Inflammatory macrophage treated with lipopolysaccharide for 4 hours (primary cell): ENCODE measurements at places on chromosomes 13 and 19.

GRCh38 chr13:73759434-73759833 is 374.8 kb downstream of the KLF12 start:
- DNase-seq = no peak

GRCh38 chr13:103324641-103325040 is 258.4 kb upstream of the SLC10A2 start:
- no peak for DNase-seq

GRCh38 chr13:24194447-24194846 is 33.9 kb downstream of the SPATA13 start:
- DNase-seq = no peak

- DNase-seq = no peak
Observed at GRCh38 chr19:30425885-30426838, 54.0 kb downstream of the ZNF536 start.

- no peak for DNase-seq
Observed at GRCh38 chr19:28313633-28314032, 899.3 kb downstream of the UQCRFS1 start.

DNA sequence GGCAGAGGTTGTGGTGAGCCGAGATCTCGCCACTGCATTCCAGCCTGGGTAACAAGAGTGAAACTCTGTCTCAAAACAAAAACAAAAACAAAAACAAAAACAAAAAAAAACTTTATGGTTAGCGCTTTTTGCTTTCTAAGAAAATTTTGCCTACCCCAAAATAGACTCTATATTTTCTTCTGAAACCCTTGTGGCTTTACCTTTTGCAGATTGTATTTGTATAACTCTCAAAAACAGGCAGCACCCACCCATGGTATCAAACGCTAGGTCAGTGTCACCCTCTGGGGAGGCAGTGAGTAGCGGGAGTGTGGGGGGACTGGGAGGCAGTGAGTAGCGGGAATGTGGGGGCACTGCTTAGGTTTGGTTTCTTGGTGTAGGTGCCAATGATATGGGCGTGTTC is 7.5 kb upstream of the SLC39A3 start:
- no peak for DNase-seq

- DNase-seq = no peak
Observed at GRCh38 chr13:95201814-95202651, 99.2 kb downstream of the ABCC4 start.

- no peak for DNase-seq
Observed at GRCh38 chr13:76231522-76232167, 595.5 kb downstream of the LMO7 start.

DNA sequence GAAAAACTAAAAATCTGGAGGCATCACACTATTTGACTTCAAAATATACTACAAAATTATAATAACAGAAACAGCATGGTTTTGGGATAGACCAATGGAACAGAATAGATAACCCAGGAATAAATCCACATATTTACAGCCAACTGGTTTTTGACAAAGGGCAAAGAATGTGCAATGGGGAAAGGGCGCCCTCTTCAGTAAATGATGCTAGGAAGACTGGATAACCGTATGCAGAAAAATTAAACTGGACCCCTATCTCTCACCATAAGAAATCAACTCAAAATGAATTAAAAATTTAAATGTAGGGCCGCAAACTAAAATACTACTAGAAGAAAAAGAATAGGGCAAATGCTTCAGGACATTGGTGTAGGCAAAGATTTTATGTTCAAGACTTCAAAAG is 440.5 kb upstream of the SGCG start:
- no peak for DNase-seq

- DNase-seq = no peak
Observed at GRCh38 chr13:112820318-112820717, 130.5 kb downstream of the ATP11A start.

DNA sequence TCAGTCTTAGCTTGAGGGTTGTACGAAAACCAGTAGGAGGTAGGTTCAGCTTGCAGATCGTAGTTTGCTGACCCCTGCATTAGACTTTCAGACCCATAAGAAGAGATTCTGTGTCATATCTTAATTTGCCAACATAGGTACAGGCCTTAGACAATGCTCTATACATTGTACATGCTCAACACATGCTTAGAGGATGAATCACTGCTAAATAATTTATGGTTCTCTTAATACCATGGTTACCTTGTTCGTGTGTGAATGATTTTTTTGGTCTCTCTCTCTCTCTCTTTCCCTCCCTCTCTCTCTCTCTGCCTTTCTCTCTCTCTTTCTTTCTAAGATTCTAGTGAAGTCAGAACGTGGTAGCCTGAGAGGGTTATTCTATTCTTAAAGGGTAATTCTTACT is 112.2 kb downstream of the FGF14 start:
- DNase-seq = no peak

DNA sequence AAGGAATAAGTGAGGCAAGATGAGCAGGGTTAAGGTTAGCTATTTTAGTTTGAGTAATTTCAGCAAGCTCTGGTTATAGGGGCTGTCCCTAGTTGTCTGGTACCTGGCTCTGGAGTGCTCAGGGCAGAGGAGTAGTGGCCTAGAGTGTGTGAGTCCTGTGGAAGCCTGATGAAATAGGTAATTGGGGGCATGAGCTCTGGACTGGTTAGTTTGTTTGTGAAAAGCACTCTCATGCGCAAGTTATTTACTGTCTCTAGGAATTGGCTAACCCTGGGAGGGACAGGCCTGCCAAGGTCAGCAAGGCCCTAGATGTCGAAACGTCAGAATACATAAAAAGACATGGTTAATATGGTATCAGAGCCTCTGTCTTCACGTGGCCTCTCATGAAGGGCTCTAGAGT is 900.1 kb downstream of the PCDH17 start:
- DNase-seq = no peak

GRCh38 chr19:8654591-8655339 is 24.3 kb downstream of the NFILZ start:
- DNase-seq = peak; percentile 22
